Kidney epithelial cell (primary cell): ENCODE measurements at places on chromosomes 3 and 15. TPM values are rescaled to one million over a fixed set of nuclear protein-coding genes. Genes with fewer than 3 reads are reported as not detected.
A peak's percentile ranks its signal among the peaks of the same experiment; 100 is the strongest.

DNA sequence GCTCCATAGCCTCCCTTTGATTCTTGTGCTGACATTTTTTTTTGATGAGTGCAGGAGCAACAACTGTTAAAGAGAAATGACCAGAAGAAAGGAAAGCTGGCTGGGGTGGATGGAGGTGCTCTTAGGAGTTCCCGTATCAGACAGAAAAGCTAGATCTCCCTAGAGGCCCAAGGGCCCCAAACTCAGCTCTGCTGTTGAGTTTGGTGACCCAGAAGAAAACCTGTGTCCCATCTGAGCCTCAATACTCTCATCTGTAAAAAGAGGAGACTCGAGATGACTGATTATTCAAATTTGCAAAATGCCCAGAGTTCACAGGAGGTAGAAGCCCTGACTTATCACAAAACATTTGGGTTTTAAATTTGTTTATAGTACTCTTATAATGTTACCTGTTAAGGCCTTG, 142.4 kb downstream of the TIGIT start:
- no peak for DNase-seq

DNA sequence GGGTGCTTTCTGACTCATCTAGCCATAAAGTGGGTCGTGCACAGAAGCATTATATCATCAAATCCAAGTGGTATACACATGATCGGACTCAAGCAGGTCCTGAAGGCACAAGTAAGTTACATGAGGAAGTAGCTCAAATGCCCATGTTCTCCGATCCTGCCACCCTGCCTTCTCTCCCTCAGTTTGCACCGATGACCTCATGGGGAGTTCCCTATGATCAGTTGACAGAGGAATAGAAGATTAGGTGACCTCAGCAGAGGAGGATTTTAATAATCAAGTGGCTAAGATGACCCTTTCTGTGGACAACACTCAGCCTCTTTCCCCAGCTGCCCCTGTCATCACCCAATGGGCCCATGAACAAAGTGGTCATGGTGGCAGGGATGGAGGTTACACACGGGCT, 149.5 kb downstream of the TBC1D5 start:
- no peak for DNase-seq

- peak; percentile 70 for DNase-seq
Measured at GRCh38 chr3:184565421-184566211, 4.0 kb downstream of the EPHB3 start.

MST1R gene
- 6.5 and 8.2 TPM in 2 replicates for total RNA-seq

DNA sequence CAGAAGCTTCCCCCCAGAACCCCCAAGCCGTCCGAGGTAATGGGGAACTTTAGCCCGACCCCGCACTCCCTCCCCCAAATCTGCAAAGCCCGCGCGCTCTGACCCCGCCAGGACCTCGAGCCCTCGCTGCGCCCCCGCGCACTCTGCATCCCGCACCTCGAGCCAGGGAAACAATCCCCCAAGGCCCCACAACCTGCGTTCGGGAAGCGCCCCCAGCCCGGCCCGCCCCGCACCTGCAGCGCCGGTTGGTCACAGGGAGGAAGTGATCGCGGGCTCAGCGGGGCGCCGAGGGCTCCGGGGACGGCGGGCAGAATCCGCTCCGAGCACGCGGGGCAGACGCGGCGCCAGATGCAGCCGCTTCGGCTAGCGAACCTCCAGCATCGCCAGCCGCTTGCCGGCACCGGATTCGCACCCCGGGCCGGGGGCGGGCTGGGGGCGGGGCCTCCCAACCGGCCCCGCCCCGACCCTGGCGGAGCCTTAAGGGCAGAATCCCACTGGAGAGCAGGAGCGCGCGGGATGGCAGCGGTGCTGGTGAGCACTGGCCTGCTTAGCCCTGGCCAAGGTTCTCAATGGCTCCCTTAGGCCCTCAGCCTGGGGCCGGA, at the start of gene CAMKV:
Gene CAMKV, minus strand, starts transcription at position 382 of the 602 bp plus-strand sequence. CDS start 7,518 bp downstream, outside the sequence.
- DNase-seq: no peak

DNA sequence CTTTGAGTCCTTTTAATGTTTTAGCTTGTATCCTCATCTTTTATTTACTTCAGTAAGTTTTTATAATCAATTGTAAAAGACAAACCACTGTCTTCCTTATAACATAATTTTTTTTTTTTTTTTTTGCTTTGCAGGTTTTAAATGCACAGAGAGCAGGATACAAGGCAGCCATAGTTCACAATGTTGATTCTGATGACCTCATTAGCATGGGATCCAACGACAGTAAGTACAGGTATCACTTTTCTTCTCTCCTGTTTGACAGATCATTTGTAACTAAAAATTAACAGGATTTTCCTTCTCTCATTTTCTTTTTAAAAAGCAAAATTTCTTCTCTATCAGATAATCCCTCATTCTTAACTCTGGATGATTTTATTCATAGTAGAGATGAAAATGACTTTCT, 75.4 kb downstream of the PFN2 start:
- DNase-seq: no peak

CSTA gene
- total RNA-seq: not detected in 2 replicates

GRCh38 chr3:85432081-85432480, 473.3 kb downstream of the CADM2 start:
- DNase-seq: no peak
